CD8-positive, alpha-beta memory T cell (primary cell): ENCODE measurements at places on chromosomes 12 and 14. TPM values are rescaled to one million over a fixed set of nuclear protein-coding genes. Genes with fewer than 3 reads are reported as not detected.
A peak's percentile ranks its signal among the peaks of the same experiment; 100 is the strongest.

- DNase-seq = peak; percentile 63
Measured at GRCh38 chr14:91310606-91311283, 66.2 kb upstream of the GPR68 start.

DNA sequence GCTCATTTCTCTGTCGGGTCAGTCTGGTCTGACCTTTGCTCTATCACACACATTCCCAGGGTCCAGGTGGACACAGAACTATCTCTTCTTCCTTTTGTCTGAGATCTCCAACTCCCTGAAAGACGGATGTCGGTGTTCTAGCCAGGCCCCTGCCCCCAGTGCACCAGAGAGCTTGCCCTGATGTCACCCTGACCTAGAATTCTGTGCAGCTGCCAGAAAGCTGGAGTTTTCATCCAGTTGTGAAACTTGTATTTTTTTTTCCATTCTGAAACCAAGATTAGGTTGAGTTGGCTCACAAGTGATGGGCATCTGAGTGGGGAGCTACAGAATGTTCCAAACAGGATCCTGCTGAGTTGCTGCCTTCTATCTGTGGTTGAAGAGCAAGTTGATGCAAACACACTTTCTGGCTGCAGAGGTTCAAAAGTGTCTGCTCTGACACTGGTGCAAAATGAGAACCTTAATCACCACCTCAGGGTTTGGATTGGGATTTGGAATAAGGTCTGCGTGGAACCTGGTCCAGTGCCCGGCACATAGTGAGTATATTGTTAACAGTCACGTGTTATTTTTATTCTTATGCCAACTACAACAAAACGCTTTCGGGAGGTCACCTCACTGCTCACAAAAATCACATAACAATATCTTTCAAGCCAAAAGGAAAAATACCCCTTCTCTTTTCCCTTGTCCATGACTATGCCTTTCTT lies 211.5 kb downstream of the SLC15A4 start:
- DNase-seq = no peak

DNA sequence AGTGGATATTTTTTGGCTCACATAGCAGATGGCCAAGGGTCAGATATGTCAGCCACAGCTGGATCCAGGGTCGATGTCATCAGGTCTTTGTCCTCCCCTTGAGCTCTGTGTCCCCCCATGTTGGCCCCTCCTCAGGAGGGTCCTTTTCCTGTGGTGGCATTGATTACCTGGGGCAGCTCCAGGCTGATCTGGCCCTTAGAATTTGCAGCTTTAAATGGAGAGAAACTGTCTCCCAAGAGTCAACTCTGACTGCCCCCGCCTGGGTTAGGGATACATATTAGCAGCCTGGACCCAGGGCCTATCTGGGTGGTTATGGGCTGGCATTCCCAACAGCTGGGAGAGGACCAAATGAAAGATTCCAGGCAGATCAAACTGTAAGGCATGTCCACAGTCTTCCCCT lies 330.5 kb downstream of the RGS6 start:
- DNase-seq = no peak

Gene WASHC4
- polyA plus RNA-seq = 24.6 TPM
